ENCODE measurements at places on chromosomes 4 and X. TPM values are rescaled to one million over a fixed set of nuclear protein-coding genes. Genes with fewer than 3 reads are reported as not detected.

DNA sequence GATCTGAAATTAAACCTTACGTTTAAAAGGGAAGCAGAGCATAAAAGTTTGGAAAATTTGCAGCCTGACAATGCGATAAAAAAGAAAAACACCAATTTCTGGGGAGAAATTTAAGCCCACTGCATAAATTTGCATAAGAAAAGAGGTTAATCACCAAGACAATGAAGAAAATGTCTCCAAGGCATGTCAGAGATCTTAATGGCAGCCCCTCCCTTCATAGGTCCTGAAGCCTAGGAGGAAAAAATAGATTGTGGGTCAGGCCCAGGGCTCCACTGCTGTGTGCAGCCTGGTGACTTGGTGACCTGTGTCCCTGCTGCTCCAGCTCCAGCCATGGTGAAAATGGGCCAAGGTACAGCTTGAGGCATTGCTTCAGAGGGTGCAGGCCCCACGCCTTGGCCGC lies 264.0 kb upstream of the CT83 start:
- DNase-seq, result no peak

DNA sequence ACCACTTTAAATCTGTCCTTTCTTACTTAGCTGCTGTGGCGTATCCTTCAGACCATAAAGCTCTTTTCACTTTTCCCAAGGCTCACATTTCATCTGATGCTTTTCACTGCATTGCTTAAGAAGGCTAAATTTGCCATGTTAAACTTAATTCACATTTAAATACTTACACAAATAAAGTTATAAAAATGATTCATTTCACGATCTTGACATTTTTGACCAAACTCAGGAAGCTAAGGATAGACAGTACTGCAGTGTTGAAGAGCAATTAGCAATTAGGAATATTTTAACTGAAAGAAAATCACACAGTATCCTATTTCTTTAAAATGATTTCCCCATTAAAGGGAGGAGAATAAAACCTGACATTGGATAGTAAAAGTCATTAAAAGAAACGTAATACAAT lies 1038.6 kb downstream of the STPG2 start:
- no peak for DNase-seq

- peak; percentile 87 for DNase-seq
Observed at GRCh38 chr4:5366421-5366820, 315.1 kb downstream of the STK32B start.

GRCh38 chr4:94357624-94358023 lies 15.0 kb upstream of the HPGDS start:
- DNase-seq, result no peak

Gene RAB33A
- total RNA-seq, result 0.44 TPM

DNA sequence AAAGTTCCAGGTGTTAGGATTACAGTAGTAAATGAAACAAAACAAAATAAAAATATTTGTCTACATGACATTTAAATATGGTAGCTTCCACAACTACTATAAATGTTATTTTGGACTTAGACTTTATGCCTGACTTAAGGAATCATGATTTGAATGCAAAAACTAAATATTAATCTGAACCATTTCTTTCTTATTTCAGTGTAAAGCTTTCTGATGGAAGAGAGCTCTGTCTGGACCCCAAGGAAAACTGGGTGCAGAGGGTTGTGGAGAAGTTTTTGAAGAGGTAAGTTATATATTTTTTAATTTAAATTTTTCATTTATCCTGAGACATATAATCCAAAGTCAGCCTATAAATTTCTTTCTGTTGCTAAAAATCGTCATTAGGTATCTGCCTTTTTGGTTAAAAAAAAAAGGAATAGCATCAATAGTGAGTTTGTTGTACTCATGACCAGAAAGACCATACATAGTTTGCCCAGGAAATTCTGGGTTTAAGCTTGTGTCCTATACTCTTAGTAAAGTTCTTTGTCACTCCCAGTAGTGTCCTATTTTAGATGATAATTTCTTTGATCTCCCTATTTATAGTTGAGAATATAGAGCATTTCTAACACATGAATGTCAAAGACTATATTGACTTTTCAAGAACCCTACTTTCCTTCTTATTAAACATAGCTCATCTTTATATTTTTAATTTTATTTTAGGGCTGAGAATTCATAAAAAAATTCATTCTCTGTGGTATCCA lies 1.6 kb downstream of the CXCL8 start:
- DNase-seq, result no peak

- no peak for DNase-seq
Observed at GRCh38 chr4:142435599-142436235, 410.4 kb downstream of the INPP4B start.

DNA sequence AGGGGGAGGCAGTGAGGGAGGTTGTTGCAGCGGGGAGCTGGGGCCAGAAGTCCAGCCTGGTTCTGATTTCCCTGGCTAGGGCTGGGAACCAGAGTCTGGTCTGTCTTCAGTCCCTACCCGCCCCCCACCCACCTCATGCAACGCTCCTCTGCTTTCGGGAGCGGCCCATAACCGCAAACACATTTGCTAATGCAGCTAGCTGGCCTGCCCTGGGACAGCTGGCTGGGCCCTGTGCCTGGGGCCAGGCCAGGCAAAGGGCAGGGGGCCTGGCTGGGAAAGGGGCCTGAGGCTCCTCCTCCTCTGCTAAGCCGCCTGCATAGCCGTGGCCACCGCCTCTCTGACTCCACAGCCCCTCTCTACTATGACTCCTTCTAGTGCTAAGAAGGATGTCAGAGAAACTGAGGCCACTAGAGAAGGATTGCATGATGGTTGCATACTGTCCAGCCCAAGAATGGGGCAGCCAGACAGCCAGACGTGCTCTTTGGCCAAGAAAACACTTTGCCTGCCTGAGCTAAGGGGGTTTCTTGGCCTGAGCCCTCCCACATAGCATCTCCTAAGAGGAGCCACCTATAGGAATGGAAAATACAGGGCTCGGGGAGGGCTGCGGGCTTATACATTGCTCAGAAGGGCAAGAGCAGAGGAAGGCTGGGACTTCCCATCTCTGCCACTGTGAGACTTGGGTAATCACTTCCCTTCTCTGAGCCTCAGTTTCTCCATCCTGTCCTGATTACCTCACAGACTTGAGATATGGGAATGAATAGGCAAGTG lies 76.9 kb downstream of the PJA1 start:
- no peak for DNase-seq

Gene GPR143
- 2.2 TPM for total RNA-seq

DNA sequence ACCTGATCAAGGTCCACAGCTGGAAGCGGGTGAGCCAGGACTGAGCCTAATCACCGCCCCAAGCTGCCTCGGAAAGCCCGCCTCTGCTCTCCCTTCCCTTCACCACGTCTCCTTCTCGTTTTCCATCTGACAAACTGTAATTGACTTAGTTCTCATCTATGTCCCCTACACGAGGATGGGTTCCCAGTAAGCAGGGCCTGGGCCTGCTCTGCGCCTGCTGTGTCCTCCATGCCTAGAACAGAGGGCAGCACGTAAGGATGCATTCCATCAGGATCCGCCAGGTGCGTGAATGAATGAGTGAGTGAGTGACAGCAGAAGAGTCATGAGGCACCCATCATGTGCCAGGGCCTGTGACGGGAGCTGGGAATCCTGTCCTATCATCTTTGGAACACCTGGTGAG lies 86.7 kb downstream of the JAKMIP1 start:
- DNase-seq, result no peak

GRCh38 chrX:36407836-36408235 lies 488.3 kb downstream of the CFAP47 start:
- DNase-seq, result no peak

Gene SLC16A2
- total RNA-seq, result 0.60 TPM

DNA sequence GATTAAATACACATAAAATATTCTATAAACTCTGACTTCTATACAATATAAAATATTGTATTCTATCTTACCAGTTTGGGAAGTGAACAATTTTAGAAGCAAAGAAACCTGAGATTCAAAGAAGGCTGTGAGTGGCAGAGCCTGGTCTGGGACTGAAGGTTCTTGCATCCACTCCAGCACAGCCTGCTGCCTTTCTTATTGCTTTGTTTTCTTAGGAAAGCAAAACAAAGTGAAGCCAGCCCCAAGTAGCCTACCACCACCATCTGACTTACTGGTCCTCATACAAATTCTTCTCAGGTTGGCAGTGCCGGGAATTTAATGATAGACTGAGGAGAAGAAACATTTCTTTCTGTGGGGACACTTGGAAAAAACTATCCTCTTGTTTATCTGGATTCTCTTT lies 129.7 kb upstream of the SMAD1 start:
- DNase-seq, result no peak

Gene POF1B
- total RNA-seq, result 2.2 TPM

Gene ERCC6L
- 0.60 TPM for total RNA-seq

DNA sequence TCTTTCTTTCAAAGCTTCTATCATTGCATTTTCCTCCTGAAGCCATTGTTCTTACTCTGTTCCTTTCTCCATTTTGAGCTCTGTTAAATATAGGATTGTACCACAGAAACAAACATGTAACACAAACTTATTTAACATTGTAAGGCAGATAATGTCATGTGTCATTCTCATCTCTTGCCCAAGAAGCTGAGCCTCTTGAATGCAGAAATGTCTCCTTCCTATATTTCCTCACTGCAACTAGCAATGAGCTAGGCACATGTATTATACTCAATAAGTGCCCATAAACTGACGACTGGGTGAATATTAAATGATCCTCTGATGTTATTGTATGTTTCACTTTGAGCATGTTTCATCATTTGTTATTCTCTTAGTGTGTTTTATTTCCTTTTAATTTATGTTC lies 56.7 kb upstream of the SLC7A11 start:
- DNase-seq, result no peak

Gene RBMXL3
- not detected for total RNA-seq

- peak; percentile 22 for DNase-seq
Observed at GRCh38 chrX:64975491-64975890, 759 bp downstream of the ZC4H2 start.

DNA sequence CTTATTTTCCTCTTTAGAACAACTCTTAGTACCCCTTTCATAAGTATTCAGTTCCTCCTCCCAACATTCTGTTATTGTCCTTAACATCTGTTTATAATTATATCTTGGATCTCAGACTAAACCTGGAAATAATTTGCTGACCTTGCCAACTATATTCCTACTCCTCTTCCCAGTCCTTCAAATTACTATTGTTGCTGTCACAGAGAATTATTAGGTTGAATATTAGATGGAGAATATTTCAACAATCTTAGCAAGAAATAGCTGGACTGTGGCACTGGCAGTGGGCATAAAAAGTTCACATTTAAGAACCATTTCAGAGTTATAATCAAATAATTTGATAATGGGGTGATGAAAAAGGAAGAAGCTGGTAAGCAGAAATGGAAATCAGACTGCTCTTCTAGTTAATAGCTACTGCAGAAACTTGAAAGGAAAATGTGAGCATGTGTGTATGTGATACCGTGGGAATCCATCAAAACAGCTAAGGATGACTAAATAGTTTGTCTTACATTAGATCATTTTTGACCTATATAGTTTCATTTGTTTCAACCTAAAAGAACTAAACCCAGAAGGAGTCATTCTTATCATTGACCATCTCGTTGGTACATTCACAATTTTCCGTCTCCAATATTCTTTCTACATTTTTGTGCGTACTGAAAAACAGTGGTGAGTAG lies 43.3 kb upstream of the PRDM8 start:
- DNase-seq, result peak; percentile 6

DNA sequence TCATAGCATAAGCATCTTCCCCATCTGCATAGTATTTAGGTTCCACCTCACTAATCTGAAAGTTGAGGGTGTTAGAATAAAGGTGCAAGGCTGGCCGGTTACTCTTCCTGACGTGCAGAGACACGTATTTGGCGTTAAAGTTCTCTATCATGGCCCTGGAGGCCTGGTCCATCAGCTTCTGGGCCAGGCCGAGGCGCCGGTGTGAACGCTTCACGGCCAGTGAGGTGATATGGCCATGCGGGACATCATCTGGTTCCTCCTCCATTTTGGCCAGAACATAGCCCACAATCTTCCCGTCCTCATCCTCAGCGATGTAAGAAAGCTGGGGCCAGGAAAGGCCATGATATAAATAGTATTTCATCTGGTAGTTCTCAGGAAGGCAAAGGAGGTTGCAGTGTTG lies 425 bp downstream of the NAA11 start:
- DNase-seq, result no peak

- DNase-seq, result no peak
Observed at GRCh38 chr4:185093603-185094002, 49.5 kb upstream of the SLC25A4 start.

Gene HTRA3
- total RNA-seq, result 1.2 TPM

DNA sequence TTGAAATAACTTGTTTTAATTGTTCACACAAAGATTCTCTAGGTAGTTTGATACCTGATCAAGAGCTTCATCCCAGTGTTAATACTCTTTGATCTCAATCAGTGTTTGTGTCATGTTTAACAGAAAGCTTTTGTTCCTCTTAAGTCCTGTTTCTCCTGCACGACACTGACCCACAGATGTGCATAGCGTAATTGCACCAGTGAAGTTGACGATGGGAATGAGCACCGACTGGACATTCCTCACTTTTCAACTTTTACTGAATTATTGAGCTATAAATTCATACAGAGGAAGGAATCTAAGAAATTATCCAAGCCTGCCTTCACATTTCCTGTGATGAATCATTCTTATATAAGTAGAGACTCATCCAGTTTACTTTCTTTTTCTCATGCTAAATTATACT lies 878.7 kb upstream of the TENM3 start:
- no peak for DNase-seq

Gene TIGD4
- total RNA-seq, result not detected

GRCh38 chr4:158581161-158581560 lies 59.5 kb downstream of the RXFP1 start:
- no peak for DNase-seq

Gene VEGFD
- total RNA-seq, result 0.20 TPM

GRCh38 chr4:10403633-10404445 lies 53.4 kb downstream of the ZNF518B start:
- peak; percentile 58 for DNase-seq
